ENCODE measurements at places on chromosomes 7 and 10. TPM values are rescaled to one million over a fixed set of nuclear protein-coding genes. Genes with fewer than 3 reads are reported as not detected.

The DOCK4 gene
- total RNA-seq, result 17.2 TPM

The GIMAP1 gene
- not detected for total RNA-seq

The NPFFR1 gene
- not detected for total RNA-seq

The C7orf33 gene
- total RNA-seq, result not detected

The VWA2 gene
- not detected for total RNA-seq

The HDAC9 gene
- 22.7 TPM for total RNA-seq

The TMEM270 gene
- 1.5 TPM for total RNA-seq

The PPP1R17 gene
- not detected for total RNA-seq

The AKR1C8 gene
- not detected for total RNA-seq

The TMEM139 gene
- total RNA-seq, result not detected

The ENTPD7 gene
- 7.5 TPM for total RNA-seq

The DYNC1I1 gene
- total RNA-seq, result 8.4 TPM

The ITIH5 gene
- not detected for total RNA-seq

The PON3 gene
- not detected for total RNA-seq

The SMO gene
- total RNA-seq, result 20.4 TPM

The RNF148 gene
- not detected for total RNA-seq

The ZDHHC6 gene
- 26.3 TPM for total RNA-seq

The TWIST1 gene
- 35.5 TPM for total RNA-seq

The PIK3AP1 gene
- total RNA-seq, result 2.1 TPM

The CALML5 gene
- total RNA-seq, result not detected

The CHN2 gene
- total RNA-seq, result 15.3 TPM

The SLC18A3 gene
- total RNA-seq, result not detected

The OR6V1 gene
- total RNA-seq, result not detected

The HOXA13 gene
- 0.86 TPM for total RNA-seq

The LIPF gene
- not detected for total RNA-seq

The HGF gene
- total RNA-seq, result not detected

The ZNF282 gene
- total RNA-seq, result 20.0 TPM

The C7orf57 gene
- total RNA-seq, result 0.91 TPM

The DMBT1 gene
- 0.23 TPM for total RNA-seq

The CYP17A1 gene
- not detected for total RNA-seq

The HKDC1 gene
- 0.69 TPM for total RNA-seq

The CPN1 gene
- total RNA-seq, result not detected

The ZNF117 gene
- 5.4 TPM for total RNA-seq

The FAM237B gene
- not detected for total RNA-seq

The PSD gene
- not detected for total RNA-seq

The TET1 gene
- 0.21 TPM for total RNA-seq

The GRID1 gene
- total RNA-seq, result not detected
